ENCODE measurements at places on chromosomes 11 and 22.

- no peak for DNase-seq
Observed at GRCh38 chr11:126328444-126328843, 24.6 kb downstream of the DCPS start.

GRCh38 chr22:44895296-44896055 is 114.3 kb downstream of the PHF21B start:
- DNase-seq, result no peak

- DNase-seq, result no peak
Observed at GRCh38 chr11:91396236-91397133, 828.1 kb upstream of the FAT3 start.

GRCh38 chr11:48109046-48109666 is 107.5 kb upstream of the OR4B1 start:
- no peak for DNase-seq

DNA sequence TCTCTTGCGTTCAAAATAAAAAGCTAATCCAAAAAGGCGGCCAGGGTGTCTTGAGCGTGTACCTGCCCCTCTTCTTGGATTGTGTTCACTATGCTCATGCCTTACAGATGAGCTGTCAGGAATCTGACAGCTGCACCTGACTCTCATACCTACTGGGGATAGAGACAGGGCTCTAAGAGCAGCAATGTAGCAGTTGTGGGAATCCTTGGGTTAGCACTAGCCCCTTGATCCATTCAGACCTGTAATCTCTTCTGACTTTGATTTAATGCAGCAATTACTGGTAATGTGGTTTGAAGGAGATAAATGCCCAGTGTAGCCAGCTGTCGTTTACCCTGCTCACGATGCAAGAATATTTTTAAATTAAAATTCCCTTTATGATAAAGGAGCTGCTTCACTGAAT is 145.8 kb downstream of the APOL5 start:
- DNase-seq, result no peak

- DNase-seq, result no peak
Observed at GRCh38 chr22:38080850-38081635, 2.9 kb downstream of the SLC16A8 start.
